Activated CD4-positive, alpha-beta T cell treated with anti-CD3 and anti-CD28 coated beads, Interleukin-2, amount 50 U/mL, for 24 hours (primary cell): ENCODE measurements at places on chromosomes 4 and X.
A peak's percentile ranks its signal among the peaks of the same experiment; 100 is the strongest.

- DNase-seq = no peak
Observed at GRCh38 chr4:119638359-119638758, 9.8 kb upstream of the PDE5A start.

DNA sequence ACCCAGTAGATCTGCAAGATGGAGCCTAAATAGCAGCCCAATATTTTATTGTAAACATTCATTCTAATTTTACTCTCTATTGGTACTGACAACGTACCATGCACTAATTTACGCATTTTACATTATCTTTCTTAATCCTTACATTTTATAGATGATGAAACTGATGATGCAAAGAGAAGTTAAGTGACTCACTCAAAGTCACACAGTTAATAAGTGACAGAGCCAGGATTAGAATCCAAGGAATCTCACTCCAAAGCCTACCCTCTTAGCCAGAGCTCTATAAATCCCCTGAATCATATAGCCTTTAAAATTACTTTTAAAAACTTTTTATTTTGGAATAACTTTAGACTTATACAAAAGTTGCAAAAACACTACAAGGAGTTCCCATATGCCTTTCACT is 37.6 kb downstream of the PHKA1 start:
- no peak for DNase-seq

DNA sequence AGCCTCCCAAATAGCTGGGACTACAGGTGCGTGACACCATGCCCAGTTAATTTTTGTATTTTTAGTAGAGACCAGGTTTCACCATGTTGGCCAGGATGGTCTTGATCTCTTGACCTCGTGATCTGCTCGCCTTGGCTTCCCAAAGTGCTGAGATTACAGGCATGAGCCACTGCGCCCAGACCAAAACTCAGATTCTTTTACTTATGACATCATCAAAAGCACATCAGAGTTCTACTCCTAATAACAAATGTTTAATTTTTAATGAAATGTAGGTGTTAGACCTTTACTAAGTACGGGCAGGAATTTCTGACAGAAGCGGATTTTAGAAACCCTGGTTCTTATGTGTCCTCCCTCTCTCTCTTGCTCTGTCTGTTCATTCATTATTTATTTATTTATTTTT is 38.5 kb upstream of the ERVMER34-1 start:
- DNase-seq = no peak

GRCh38 chr4:169153481-169154087 is 117.2 kb downstream of the SH3RF1 start:
- no peak for DNase-seq

- DNase-seq = no peak
Observed at GRCh38 chr4:42088386-42088785, 64.1 kb downstream of the BEND4 start.

DNA sequence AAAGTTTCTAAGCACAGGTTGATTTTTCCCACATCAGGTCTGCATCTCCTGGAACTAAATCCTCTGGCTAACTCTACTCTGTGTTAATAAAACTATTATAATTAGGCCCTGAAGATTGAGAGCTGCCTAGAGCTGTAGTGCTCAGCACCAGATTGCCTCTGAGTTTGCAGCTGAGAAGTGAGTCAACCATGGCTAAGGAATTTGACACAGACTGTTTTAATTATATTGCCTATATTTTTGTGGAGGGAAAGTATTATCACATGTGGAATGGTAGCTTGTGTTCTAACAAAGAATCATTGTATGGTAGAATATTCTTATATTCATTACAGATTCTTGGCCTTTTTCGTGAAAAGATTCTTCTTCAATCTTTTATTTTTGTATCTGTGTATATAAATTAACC is 1907.6 kb upstream of the TENM3 start:
- DNase-seq = no peak

DNA sequence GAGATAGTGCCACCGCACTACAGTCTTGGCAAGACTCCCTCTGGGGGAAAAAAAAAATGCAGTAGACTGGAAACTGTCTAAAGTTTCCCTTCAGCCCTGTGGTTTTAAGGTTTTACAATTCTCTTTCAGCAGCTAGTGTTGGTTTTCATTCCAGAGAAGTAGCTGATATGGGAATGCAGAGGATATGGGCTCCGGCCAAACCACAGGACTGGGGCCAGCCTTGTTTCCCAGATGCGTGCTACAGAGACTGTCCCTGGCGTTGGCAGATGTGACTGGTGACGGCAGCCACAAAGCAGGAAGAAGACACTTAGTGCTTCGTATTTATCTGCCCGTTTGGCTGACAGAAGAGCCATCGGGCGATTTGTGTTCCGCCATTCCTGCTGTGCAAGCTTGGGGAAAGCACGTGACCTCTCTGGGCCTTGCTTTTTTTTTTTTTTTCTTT is 43.2 kb downstream of the ZBTB49 start:
- no peak for DNase-seq

DNA sequence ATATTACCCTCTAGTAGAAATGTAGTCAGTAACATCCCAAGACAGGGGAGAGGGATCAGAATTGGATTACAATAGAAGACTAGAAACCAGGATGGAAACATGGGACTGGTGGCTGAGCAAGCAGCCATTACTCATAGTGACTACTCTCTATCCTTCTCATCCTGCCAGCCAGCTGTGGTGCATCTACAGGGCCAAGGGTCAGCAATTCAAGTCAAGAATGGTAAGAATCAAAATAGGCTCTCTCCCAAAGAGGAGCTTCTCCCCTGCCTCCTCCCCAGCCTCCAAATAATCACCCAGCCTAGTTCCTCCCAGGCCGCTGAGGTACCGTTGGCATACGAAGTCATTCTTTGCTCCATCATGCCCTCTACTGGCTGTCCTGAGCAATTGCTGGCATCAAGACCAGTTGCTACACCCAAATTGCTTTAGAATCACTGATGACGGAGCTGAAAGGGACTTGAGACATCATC is 19.4 kb downstream of the AWAT2 start:
- peak; percentile 17 for DNase-seq

DNA sequence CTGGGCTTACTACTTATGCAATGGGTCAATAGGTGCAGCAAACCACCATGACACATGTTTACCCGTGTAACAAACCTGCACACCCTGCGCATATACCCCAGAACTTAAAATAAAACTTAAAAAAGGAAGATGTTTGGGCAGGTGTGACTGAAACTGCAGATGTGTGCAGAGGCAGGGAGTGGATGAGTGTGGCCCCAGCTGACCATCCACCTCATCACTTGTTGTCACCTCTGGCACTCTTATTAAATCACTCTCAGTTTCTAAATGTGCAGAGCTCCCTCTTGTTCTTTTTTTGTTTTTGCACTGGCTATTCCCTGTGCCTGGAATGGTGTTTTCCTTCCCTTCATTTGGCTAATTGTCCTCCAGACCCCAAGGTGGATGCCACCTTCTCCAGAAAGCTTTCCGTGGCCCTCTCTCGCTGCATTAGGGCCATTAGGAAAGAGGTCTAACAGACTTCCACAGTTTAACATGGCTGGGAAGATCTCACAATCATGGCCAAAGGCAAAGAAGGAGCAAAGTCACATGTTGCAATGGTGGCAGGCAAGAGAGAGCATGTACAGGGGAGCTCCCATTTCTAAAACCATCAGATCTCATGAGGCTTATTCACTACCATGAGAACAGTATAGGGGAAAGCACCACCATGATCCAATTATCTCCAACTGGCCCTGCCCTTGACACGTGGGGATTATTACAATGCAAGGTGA is 58.5 kb downstream of the SLC2A9 start:
- DNase-seq = no peak

- no peak for DNase-seq
Observed at GRCh38 chrX:55754861-55755294, 37.3 kb downstream of the RRAGB start.

- no peak for DNase-seq
Observed at GRCh38 chrX:107849747-107850421, 24.2 kb downstream of the MID2 start.

DNA sequence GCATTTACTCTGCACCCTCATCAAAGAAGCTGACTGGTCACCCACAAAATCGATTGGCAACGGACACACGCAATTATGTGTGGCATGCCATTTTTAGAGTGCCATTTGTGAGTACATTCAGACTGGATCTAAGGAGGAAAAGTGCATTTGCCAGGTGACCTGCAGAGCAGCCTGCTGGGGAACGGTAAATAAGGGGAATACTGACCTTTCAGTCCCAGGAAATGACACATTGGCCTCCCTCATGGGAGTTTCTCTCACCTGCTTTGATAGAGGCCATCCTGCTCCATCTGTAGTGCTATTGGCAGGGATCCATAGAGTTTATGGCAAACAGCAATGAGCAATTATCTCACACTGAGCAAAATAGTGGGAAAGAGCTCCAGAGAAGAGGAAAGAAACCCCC is 127.8 kb downstream of the DDX53 start:
- DNase-seq = no peak

GRCh38 chr4:123599061-123599919 is 202.7 kb downstream of the SPRY1 start:
- DNase-seq = no peak

- no peak for DNase-seq
Observed at GRCh38 chr4:7307394-7308099, 115.2 kb downstream of the SORCS2 start.

- DNase-seq = no peak
Observed at GRCh38 chr4:1247864-1248244, 1.1 kb downstream of the CTBP1 start.

DNA sequence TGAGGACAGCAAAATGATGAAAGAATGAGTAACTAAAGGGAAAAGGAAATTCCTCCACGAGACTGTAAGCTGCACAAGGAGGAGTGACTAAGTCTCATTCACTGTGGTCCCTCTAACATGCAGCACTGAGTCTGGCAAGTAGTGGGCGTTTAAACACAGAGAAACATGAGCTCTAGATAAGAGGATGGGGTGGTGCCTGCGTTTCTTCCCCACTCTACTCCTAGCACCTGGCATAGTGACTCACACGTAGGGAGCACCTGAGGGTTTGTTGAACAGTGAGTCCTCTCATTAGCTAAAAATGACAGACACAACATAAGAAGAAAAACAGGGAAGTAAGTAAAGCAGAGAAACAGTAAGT is 105.8 kb upstream of the CBR4 start:
- DNase-seq = no peak

- DNase-seq = no peak
Observed at GRCh38 chr4:24477919-24478318, 106.4 kb downstream of the DHX15 start.

- DNase-seq = peak; percentile 19
Observed at GRCh38 chrX:118603981-118604380, 108.4 kb downstream of the DOCK11 start.

DNA sequence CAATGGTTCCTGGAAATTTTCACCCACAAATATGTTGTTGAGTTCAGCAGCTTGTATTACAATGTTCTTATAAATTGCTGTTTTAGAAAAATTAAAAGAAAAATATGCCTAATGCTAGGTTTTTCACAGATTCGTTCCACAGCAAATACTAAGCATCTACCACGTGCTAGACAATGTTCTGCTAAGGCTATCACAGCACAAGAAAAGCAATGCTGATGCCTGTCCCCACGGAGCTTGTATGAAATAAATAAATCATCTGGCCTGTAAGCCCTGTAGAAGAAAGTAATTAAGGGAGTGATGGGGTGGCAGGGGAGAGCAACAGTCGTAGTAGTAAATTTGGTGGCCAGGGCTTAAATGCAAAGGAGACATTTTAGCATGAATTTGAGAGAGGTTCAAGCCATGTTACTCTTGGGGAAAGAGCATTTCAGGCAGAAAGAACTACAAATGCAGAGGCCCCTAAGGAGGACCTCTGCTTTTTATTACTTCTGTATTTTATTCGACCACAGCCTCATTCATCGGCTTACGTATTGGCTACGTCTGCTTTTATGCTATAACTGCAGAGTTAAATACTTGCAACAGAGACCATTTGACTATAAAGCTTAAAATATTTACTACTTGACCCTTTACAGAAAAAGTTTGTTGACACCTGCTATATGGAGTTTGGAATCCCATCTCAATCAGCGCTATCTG is 36.3 kb downstream of the ARAP2 start:
- no peak for DNase-seq

DNA sequence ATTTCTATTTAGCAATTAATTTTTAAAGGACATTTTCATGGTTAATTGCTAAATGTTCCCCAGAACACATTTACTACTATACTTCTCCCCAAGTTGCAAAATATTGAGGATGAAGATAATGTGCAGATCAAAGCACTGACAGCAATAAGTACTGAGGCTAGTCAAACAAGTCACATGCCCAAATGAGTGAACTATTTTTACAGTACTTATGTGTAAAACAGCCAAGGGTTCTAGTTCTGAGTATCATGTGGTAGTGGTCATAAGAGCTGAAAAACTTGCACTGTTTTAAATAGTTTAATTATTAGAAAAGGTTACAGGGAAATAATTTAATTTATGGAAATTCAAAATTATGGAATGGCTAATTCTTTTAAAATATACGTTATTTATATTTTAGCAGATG is 3.8 kb downstream of the GALNTL6 start:
- DNase-seq = no peak

DNA sequence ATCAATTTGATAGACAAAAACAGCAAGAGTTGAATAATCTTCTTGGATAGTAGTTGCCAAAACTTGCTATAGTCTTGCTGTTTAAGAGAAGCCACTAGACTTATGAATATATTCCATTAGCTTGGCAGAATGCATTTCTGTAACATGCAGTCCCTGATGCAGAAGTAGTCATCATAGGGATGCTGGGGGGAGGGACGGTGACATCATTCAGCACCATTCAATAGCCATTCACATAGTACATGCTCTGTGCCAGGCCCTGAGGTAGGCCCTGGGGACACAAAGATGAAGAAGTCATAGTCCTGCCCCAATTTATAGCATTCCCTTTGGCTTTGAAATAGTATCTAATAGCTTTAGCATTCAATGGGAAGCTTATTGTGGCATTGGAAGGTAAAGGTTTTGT is 185.5 kb upstream of the AFF2 start:
- no peak for DNase-seq

DNA sequence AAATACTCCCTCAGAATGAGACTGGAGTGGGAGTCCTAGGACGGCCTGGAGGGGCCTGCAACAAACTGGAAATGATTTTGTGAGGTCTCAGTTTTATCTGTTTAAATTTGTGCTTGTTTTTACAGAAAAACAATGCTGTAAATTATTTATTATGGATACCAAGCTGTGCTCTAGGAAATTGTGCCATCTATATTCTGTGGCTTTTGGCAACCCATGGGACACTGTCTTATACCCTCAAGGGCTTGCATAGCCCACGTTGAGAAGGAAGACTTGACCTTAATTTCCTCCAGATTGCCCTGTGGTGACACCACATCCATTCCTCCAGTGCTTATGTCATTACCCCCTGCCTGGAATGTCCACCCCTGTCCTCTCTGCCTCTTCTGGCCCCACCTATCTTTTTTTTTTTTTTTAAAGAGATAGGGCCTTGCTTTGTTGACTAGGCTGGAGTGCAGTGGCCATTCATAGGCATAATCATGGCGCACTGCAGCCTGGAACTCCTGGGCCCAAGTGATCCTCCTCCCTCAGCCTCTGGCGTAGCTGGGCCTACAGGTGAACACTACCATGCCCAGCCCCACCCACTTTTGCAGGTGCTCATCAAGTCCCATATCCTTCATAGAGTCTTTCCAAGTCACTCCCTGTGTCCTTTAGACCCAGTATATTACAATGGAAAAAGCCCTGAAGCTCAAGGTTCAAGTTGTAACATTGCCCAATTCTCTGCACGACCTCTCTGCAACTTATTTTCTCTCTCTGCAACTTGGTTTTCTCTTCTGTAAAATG is 77.4 kb downstream of the HPRT1 start:
- no peak for DNase-seq

- DNase-seq = no peak
Observed at GRCh38 chr4:131509521-131509920, 1639.6 kb upstream of the PCDH10 start.

GRCh38 chrX:12970691-12971202 is 4.2 kb upstream of the TMSB4X start:
- no peak for DNase-seq

- no peak for DNase-seq
Observed at GRCh38 chr4:48169636-48170035, 35.6 kb upstream of the TXK start.

GRCh38 chr4:170465429-170465828 is 375.7 kb upstream of the AADAT start:
- DNase-seq = no peak
